AG04450 (cell line): ENCODE measurements at places on chromosomes 2 and 18.

DNA sequence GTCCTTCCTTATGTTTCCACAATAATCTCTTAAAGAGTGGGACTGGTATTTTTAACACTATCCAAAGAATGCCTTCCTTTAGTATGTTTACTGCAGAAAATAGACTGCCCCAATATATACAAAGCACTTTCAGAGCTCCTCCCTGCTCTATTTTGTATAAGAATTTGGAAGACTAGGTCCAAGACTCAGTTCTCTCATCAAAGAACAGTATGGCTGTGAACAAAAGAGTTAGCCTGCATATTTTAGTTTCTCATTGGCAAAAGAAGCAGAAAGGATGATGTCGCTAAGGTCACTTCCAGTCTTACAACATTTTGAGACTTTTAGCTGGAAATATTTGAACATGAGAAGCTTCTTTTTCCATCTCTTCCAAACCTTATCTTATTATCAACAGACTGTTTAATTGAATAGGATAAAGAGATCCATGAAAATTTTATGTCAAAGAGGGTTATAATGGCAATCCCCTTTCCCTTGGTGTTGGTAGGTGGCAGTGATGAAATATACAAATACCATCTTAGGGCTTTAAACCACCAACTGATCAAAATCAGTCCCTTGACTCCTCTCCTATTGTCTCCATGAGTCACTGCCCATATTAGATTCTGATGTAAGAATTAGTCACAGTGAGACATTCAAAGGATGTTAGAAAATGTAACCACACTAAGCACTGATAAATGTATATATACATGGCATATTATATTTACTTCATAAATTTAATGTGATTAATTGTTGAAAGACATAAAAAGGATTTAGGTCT is 266.9 kb upstream of the DSEL start:
- no peak for DNase-seq

GRCh38 chr2:223865124-223865523 is 27.7 kb upstream of the AP1S3 start:
- DNase-seq, result no peak

DNA sequence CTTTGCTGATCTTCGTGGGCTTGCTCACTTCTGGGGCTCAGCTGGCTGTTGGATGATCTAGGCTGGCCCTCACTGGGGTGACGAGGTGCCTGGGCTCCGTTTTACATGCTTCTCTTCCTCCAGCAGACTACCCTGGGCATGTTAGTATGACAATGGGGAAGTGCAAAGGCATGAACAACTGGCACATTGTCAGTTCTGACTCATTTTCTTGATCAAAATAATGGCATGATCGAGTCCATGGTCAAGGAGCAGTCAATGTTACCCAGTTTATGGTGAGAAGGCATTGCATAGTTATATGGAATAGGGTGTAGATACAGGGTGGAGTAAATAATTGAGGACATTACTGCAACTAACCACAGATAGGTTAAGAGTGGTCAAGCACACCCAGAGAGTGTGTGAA is 10.0 kb upstream of the UPP2 start:
- DNase-seq, result no peak

DNA sequence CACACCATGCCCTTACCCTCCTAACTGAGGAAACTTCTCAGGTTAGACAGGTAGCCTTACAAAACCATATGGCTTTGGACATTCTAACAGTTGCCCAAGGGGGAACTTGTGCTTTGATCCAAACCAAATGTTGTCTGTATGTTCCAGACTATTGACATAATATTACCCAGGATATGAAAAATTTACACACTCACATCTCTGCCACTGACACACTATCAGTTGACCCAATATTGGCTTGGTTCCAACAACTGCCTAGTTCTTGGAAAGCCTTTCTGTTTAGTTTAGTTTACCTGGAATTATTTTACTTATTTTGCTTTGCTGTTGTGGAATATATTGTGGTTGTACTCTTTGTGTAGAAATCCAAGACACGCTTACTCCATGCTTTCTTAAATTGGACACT is 178.4 kb downstream of the RNF152 start:
- DNase-seq, result no peak

- DNase-seq, result no peak
Measured at GRCh38 chr18:44543387-44543786, 137.3 kb upstream of the SETBP1 start.

- DNase-seq, result no peak
Measured at GRCh38 chr2:28600181-28600580, 104.3 kb downstream of the PLB1 start.

DNA sequence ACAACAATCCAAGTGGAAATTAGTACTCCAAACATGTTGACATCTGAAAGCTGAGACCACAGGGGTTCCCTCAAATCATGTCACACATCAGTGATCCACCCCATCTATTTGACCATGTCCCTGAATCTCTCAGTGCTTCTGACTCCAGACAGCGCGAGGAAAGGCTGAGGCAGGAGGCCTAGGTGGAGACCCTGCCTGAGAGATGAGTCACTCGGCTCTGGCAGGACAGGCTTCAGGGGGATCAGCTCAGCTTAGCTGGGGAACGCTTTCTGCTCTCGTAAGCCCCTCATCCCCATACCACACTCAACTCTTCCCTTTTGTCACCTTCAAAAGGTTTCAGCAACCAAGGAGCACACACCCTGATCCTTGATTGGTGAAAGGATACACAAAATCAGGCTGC is 5.8 kb upstream of the FAM228A start:
- no peak for DNase-seq

DNA sequence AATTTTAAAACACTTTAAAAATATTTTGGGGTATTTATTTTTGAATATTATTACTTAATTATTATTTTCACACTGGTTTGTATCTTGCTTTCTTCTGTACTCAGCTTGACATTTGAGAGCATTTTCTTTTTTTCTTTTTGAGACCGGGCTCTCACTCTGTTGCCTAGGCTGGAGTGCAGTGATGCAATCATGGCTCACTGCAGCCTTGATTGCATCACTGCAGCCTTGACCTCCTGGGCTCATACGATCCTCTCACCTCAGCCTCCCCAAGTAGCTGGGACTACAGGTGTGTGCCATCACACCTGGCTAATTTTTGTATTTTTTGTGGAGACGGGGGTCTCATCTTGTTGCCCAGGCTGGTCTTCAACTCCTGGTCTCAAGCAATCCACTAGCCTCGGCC is 79.9 kb upstream of the DLX2 start:
- no peak for DNase-seq

DNA sequence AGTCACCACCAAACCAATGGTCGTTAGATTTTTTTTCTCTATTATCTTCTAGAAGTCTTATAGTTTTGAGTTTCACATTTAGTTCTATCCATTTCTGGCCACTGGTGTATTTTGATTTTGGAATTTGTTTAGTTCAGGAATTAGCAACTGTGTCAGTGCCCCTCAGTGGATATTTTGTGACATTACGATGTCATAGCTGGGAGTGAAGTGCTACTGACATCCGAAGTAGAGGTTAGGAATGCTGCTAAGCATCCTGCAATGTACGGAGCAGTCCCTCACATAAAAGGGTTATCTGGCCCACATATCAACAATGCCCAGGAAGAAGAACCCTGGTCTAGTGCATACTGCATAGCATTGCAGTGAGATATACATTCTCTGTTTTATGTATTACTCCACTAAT is 157.4 kb upstream of the RGPD4 start:
- no peak for DNase-seq

GRCh38 chr2:120429586-120430500 is 83.9 kb downstream of the INHBB start:
- no peak for DNase-seq

- no peak for DNase-seq
Measured at GRCh38 chr2:98293931-98294687, 52.1 kb upstream of the CNGA3 start.

DNA sequence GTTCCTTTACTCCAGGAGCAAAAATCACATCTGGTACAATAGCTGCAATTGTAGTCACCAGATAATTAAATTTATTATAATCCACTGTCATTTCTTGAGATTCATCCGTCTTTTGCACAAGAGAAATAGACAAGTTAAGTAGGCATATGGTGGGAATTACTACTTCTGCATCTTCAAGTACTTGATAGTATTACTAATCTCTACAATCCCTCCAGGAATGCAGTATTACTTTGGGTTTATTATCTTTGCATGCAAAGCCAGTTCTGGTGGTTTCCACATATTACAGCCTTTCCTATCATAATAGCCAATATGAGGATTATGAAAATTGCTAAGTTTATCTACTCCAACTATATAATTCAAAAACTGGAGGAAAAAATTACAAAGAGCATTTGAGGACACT is 254.1 kb downstream of the IKZF2 start:
- no peak for DNase-seq

DNA sequence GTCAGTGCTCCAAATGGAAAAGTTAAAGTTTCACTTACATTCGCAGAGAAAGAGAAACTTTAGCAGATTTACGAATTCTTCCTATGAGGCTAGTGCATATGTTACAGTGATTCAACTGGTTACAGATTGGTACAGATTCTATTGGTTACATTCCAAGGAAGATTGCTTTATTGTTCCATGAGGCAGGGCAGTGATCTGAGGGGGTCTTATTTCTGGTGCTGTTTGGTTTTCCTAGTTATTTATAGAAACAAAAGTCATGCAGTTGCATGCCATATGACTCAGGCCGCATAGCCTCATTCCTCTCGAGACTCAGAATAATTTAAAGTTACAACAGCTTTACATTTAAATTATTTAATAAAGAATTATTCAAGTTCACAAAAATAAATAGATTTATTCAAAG is 385.4 kb upstream of the SYT4 start:
- peak; percentile 80 for DNase-seq

DNA sequence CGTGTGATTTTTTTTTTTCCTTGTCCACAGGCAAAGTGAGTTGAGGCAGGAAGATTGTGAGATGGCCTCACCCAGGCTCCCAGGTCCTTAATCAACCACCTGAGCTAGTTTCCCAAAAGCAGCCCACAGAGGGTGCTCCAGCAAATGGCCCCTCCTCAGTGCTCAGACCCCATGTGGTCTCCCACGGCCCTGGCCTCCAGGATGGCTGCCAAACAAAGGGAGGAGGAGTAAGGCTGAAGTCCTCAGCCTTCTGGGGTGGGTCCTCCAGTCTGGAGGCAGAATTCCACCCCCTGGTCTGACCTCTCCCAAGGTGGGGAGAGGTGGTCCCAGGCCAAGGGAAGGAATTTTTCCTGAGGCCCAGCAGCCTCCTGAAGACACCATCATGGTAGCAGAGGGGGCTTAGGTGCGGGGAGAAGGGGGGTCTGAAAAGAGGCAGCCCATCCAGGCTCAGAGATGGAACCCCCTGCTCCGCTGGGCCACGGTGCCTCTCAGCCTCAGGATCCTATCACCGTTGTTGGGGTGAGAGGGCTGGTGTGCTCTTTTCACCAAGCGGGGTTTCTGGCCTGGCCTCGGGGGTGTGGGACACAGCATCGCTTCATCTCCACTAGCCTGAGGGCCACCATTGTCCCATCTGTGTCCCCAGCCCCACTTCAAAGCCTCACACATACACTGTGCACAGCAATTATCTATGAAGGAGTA is 2.3 kb downstream of the NGEF start:
- no peak for DNase-seq

DNA sequence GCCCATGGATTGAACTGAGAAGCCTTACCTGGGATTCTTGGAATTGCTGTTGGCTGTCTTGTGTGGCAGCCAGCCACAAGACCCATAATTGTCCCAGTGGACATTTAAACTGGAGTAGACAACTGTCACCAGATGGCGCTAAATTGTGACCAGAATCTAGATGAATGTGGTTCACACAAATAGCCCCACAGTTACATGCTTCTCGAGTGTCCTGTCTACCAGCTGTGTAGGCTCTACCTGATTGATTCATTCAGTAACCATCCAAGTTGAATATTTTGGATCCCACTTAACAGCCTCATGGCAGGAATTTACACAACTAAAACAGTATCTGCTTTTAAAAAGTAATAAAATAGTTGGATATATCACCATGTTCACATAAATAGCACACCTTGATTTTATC is 73.2 kb downstream of the MAP4K4 start:
- DNase-seq, result no peak

DNA sequence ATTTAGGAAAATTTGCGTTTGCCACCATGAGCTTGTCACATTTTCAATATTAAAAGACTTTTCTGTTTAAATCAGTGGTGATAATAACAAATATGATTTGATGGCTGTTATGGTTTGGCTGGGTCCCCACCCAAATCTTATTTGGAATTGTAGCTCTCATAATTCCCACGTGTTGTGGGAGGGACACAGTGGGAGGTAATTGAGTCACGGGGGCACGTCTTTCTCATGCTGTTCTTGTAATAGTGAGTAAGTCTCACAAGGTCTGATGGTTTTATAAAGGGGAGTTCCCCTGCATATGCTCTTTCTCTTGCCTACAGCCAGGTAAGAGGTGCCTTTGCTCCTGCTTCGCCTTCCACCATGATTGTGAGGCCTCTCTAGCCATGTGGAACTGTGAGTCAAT is 83.4 kb upstream of the RGPD4 start:
- DNase-seq, result no peak

- DNase-seq, result peak; percentile 36
Measured at GRCh38 chr2:133581010-133581760, 12.9 kb upstream of the NCKAP5 start.

DNA sequence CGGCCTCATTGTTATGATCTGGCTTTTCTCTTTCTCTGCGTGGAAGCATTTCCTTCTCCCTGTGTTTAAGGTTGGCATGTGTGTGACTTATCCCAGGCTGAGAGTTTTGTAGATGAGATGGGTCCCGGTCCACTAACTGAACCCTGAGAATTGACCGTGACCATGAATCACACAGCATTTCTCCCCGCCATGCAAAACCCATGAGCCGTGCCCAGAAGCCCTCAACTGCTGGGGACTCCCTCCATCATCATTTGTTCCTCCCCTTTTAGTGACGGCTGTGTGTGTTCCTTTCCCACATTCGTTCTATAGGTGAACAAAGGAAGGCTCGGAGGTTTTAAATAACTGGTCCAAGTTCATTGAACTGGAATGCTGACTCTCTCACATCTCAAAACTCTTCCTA is 30.1 kb upstream of the TXNDC2 start:
- no peak for DNase-seq

GRCh38 chr2:65566617-65567016 is 134.2 kb upstream of the SPRED2 start:
- no peak for DNase-seq

GRCh38 chr18:21741562-21742314 is 1.1 kb downstream of the MIB1 start:
- no peak for DNase-seq

DNA sequence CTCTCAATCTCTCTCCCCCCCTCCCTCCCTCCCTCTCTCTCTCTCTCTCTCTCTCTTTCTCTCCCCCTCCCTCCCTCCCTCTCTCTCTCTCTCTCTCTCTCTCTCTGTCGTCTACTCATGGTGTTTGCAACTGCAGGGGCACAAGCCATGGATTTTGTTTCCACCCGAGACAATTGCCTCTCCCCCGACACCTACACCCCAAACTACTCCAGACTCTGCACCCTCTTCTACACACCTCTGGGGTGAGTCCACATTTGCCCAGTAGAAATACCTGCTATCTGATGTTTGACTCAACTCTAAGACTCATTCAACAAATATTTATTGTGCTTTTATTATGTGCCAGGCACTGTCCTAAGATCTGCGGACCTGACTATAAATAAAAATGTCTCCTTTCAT is 93.7 kb downstream of the TMEM17 start:
- DNase-seq, result no peak

- DNase-seq, result no peak
Measured at GRCh38 chr2:163646687-163647086, 89.1 kb downstream of the FIGN start.

GRCh38 chr18:22536558-22536957 is 118.8 kb upstream of the CTAGE1 start:
- DNase-seq, result no peak
